Activated T-helper 1 cell treated with anti-CD3 and anti-CD28 coated beads, Interleukin-2, amount 50 U/mL, for 16 hours (primary cell): ENCODE measurements at places on chromosomes 3 and 15.

GRCh38 chr3:143716731-143717130 is 131.5 kb downstream of the SLC9A9 start:
- no peak for DNase-seq

- DNase-seq: no peak
Measured at GRCh38 chr3:14867936-14868570, 49.3 kb downstream of the FGD5 start.

GRCh38 chr3:138761002-138761401 is 73.7 kb downstream of the PIK3CB start:
- DNase-seq: no peak

DNA sequence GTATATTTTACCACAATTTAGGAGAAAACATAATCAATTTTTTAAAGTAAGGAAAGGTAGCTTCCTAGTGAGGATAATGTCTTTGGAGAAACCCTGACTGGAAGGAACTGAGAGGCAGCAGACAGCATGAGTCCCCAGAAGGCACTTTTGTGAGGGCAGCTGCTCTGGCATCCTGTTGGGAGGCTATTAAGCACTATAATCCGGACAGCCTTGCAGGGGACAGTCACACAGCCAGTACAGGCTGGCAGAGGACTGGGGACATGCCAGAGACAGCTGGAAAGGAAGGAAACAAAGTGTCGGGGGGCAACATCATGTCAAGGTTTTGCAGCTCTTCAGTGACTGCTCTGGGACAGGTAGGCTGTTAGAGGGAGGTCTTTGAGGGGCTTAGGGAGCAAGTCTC is 15.7 kb downstream of the ACAN start:
- no peak for DNase-seq

GRCh38 chr3:47315069-47315647 is 32.4 kb downstream of the KLHL18 start:
- no peak for DNase-seq

DNA sequence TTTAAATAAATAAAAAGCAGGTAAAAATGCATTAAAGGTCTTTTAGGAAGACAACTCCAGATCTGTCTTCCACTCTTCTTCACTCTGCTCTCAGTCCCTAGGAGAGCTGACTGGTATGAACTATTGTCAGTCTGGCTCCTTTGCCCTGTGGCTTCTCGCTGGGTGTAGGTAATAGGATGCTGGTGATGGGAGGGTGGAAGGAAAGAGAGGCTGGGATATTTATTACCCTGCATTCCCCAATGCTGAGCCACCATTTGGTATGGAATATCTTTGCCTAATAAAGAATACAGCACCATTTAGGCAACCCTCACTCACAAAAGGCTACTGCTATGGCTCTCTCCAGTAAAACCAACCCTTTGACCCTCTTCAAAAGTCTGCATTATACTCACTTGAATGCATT is 326.9 kb downstream of the CNTN3 start:
- DNase-seq: no peak

DNA sequence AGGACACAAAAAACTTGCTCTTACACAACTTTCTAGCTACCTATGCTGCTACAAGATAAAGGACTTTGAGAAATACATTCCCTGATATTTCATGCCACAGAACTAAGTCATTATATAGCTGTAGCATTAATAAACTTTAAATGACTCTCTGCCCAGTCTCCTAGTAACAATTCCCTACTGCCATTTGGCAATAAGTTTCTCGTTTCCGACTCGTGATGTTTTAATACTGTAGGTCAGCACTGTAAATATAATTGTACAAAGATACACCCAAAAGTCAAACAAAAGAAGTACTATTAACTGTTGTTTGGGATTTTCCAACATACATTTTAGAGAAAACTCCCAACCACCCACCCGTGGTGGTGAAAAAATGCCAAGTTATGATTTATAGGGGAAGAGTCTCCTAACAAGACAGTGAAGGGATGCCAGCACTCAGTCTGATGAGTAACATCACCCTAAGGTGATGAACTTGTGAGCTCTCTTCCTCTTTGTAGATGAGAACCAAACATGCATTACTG is 132.2 kb downstream of the DUT start:
- no peak for DNase-seq

- no peak for DNase-seq
Measured at GRCh38 chr3:121752261-121752660, 2.7 kb upstream of the GOLGB1 start.

- DNase-seq: no peak
Measured at GRCh38 chr3:31412832-31413231, 119.9 kb upstream of the STT3B start.

GRCh38 chr3:129526121-129526900 is 2.1 kb upstream of the RHO start:
- no peak for DNase-seq

DNA sequence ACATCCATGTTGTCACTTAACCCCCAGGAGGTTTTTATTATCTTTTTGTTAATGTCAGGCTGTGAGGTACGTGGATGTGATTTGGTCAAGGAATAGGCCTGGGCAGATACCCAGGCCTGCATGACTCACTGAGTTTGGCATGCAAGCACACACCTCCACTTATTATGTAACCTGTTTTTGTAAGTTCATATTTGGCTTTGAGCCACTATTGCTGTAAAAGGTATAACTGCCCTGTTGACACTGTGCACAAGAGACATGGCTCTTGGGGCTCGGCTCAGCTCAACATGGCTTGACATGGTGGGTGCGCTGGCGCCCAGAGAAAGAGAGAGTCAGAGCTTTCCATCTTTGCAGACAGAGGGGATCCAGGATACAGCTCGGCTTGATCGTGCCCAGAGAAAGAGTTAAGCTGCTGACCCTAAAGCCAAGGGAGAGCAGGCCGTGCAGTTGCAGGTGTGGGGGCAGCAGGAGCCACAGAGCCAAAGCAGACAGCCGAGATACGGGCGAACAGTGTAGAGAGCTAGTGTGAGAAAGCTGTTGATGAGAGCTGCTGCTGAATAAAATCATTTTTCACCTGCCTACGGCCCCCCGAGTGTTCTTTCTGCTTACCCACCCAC is 67.9 kb upstream of the UNC13C start:
- DNase-seq: no peak

DNA sequence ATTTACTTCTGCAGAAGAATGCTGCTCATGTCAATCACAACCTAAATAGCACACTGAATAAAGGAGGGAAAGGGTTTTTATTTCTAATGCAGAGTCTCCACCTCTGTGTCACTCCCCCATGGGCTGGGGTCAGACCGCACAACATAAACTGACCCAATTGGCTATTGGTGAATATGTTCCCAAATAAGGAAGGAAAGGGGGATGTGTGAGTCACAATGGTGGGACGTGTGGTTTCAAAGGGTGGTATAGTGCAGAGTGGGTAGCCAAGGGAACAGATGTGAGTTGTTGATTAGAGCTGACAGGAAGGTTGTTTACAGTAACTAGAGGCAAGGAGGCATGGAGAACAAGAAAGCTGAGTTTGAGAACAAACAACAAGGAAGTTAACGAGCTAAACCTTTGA is 491.8 kb downstream of the ZPLD1 start:
- DNase-seq: no peak

GRCh38 chr3:141241616-141242376 is 10.2 kb downstream of the PXYLP1 start:
- no peak for DNase-seq

- DNase-seq: no peak
Measured at GRCh38 chr3:141218926-141219325, 12.7 kb upstream of the PXYLP1 start.

DNA sequence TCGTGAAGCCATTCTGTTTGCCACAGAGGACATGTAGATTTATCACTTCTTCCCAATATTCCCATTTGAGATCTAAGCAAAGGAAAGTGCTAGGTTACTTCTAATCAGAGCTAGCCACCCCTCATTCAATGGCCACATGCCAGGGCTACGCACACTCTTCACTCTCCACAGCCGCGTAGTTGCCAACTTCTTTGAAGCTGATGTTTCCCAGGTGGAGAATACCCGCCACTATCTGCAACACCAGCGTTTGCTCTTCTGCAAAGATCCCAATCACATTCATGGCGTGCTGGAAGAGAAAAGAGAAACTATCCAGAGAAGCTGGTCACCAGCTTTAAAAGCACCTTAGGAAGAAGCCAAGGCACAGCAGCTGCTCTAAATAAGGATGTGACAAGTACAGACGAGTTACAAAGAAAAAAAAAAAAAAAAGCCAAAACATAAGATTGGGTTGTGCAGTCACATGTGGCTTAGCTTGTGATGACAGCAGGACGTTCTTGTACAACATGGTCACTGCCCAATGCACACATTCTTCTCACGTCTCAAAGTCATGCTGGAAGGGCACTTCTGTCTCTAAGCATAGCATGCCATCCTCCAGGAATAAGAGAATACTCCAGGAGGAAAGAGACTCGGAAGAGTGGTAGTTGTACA is 16.4 kb downstream of the LDHAL6B start:
- DNase-seq: no peak
